ENCODE measurements at places on chromosomes 7 and 10. TPM values are rescaled to one million over a fixed set of nuclear protein-coding genes. Genes with fewer than 3 reads are reported as not detected.
A peak's percentile ranks its signal among the peaks of the same experiment; 100 is the strongest.

GRCh38 chr10:29620112-29620690 lies 14.6 kb downstream of the SVIL start:
- DNase-seq, result no peak

- DNase-seq, result no peak
These were observed 23.1 kb downstream of the PDE1C start for GRCh38 chr7:32047075-32047474.

- DNase-seq, result no peak
These were observed 188.8 kb downstream of the ZNF438 start for GRCh38 chr10:30842894-30843293.

GRCh38 chr7:68311958-68312357 lies 1286.3 kb upstream of the AUTS2 start:
- DNase-seq, result no peak

DNA sequence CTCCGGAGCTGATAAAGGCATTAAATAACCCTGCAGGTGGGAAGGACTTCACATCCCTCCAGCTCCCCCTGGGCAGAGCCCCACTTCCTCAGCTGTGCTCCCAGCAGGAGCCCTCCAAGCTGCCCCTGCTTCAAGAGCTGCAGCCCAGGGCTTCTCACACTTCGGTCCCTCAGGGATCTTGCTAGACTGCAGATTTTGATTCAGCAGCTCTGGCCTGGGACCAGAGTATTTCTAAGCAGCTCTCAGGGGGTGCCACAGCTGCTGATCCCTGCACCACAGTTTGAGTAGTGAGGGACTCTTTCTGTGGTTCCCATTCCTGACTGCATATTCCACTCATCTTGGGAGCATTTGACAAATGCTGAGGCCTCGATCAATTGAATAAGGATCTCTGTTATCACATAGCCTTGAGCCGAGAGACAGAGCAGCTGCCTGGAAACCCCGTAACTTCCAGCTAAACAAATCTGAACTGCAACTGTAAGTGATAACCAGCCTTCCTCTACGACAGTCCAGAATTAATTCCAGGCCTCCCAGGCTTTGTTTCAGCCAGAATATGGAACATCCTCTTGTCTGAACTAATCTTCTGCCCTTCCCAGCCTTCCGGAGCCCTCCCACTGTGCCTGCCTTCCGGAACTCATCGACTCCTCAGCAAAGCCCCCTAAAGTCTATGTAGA lies 161.4 kb downstream of the CCDC3 start:
- no peak for DNase-seq

DNA sequence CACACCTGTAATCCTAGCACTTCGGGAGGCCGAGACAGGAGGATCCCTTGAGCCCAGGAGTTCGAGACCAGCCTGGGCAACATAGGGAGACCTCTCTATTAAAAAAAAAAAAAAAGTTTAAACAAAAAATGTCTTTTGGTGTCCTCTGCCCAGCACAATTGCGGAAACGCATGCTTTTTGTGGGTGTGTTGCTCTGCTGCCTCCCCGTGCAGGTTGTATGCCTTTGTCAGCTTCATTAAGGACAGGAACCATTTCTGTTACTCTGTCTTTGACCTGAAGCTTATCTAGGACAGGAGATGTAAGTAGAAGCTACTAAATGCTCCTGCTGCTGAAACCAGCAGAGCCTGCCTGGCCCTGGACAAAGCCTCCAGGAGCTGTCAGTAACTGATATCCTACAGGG lies 21.3 kb upstream of the ANKRD2 start:
- DNase-seq, result no peak

DNA sequence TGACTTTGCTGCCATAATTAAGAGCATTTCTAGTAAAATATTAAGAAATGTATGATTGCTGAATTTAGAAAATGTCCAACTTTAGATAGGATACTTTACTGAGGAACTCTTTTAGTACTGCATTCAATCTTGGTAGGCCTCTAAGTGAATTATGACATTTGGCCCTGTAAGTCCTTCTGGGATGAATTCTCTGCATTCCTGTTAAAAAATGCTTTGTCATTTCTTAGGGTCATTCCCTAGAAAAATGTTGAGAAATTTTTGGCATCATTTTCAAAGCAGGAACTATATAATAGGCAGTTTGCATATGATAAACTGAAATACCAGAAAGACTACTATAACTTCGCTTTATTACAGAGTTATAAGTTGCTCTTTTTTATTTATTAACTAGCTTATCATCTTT lies 69.3 kb upstream of the PRR15 start:
- DNase-seq, result no peak

The ATG9B gene
- total RNA-seq, result not detected

DNA sequence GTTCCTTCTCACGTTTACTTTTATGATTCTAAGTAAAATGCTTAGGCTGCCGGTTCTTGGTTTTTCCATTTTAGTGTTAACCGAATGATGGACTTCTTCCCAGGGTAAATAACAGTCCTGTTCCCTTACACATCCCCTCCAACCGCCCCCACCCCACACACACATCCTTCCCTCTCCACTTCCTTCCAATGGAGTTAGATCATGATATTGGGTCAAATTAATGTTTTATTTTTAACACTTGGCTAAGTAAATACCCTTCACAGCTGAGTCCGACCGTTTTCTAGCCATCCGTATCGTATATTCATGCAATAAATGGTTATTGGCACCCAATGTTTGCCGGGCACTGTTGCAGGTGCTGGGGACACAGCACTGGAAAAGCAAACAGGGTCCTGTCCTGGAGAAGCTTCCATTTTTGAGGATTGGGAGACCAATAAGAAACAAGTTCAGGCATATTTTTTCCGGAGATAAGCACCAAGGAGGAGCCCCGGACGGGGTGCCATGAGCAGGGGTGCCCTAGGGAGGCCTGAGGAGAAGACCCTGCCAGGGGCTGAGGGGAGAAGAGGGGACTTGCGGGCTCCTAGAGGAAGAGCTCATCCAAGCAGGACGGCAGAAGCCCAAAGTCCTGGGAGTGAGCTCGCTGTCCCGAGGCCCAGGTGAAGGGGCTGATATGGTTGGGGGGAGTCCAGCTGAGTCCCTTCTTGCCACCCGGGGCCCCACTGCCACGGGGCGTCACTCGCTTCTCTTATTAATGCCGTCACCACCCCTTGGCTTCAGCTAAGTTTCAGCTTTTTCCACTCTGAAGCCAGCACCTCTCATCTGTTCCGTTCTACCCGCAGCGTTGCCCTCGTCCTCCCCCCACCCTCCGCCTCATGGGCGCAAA lies 126.0 kb upstream of the RET start:
- DNase-seq, result no peak

DNA sequence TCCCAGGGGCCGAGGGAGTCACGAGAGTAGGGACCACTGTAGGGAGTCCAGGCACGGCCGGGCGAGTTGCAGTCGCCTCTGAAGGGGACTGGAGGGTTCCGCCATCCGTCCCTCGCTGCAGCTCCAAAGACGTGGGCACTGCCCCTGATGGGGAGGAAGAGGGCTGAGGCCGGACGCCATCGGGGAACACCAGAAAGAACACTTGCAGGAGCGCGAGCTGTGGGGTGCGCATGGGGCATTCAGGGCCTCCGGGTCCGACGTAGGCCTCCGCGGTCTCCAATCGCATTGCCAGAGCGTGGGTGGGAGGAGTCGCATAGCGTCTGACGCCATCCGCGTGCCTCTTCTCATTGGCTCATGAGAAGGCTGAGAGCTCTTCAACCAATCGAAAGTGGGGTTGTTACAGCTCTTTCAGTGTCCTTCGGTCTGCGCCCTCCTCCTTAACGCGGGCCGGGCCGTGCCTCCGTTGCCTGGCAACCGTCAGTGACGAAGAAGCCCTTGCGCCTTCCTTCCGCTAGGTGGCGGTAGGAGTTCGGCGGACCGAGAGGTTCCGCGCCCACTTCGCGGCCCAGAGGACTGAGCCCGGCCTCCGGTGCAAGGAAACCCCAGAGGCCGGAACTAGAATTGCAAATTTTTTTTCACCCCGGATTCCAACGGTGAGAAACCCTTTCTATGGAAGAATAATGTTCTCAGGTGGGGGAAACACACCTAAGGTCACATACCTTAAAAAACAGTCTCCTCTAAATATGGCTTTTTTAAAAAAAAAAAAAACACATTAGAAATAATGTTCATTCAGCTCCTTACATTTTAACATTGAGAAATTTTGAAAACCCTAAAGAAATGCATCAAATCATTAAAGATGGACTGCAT lies at the start of gene TCTN3:
Gene TCTN3 (minus strand): TSS at position 260 of the 867 bp plus-strand sequence. CDS start 28 bp downstream, at position 232.
- peak; percentile 98 for DNase-seq

The ELAPOR2 gene
- total RNA-seq, result 8.6 TPM

DNA sequence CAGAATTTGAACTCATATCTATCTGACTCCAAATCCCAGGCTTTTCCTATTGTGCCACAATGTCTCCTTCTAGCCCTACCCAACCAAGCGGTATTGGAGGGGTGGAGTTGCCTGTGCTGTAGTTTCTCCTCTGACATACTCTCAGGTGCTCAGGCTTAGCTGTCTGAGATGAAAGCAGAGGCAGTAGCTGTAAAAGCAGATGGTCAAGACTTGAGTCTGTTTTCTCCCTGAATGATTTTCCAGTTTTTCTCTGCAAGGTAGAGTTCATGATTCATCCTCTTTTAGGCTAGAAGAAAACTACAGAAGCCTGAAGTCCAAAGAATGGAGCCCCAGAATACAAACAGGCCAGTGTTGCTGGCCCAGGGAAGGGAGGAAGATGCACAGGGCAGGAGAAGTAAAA lies 130.0 kb downstream of the PDE1C start:
- no peak for DNase-seq

GRCh38 chr7:63029207-63029522 lies 969.5 kb upstream of the ZNF722 start:
- DNase-seq, result no peak

The SYT15 gene
- 4.0 TPM for total RNA-seq

The TBC1D12 gene
- 5.7 TPM for total RNA-seq

DNA sequence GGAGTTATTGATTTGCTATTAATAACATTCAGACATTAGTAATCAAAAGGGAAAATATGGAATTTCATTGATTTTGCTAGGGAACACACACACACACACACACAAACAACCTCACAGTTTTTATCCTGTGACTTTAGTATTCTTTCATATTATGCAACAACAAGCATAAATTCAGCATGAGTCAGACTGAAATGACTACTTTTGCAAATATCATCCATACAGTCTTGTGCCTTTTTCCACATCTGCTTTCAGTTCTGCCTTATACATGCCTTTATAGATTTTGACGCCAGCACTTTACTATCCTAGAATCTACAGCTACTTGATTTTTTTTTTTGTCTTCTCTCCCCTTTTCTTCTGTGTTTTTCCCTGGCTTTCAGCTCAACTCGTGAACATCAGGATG lies 975.8 kb upstream of the LRRTM3 start:
- no peak for DNase-seq

The ARL5B gene
- 6.9 TPM for total RNA-seq

The PRSS58 gene
- not detected for total RNA-seq

The SFMBT2 gene
- total RNA-seq, result 9.6 TPM

The LBX1 gene
- total RNA-seq, result not detected

The ZNF365 gene
- not detected for total RNA-seq

DNA sequence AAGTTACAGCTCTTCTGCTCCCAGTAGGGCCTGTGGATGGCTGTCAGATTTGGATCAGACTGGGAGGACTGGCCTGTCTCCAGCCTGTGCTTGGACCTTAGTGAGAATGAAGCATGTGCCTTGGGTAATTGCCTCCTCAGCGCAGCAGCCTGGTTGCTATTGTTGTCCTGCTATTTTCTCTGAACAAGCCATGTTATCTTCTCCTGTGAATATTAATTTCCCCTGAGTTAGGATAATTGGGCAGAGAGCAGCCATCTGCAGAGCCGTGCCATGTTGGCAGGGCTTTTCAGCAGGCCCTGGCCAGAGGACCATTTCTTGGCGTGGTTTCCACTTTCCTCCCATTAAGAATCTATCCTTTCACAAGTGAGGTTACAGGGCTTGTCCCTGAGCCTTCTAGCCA lies 497.3 kb downstream of the SORCS3 start:
- DNase-seq, result peak; percentile 57

DNA sequence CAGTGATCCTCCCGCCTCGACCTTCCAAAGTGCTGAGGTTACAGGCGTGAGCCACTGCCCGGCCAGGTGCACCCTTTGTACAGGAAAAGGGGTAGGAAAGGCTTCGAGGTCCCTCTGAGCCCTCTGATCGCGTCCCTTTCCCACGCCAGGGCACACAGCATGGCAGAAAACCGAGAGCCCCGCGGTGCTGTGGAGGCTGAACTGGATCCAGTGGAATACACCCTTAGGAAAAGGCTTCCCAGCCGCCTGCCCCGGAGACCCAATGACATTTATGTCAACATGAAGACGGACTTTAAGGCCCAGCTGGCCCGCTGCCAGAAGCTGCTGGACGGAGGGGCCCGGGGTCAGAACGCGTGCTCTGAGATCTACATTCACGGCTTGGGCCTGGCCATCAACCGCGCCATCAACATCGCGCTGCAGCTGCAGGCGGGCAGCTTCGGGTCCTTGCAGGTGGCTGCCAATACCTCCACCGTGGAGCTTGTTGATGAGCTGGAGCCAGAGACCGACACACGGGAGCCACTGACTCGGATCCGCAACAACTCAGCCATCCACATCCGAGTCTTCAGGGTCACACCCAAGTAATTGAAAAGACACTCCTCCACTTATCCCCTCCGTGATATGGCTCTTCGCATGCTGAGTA lies 871 bp downstream of the POP7 start:
- no peak for DNase-seq

GRCh38 chr10:2966134-2966533 lies 101.2 kb upstream of the PFKP start:
- no peak for DNase-seq

DNA sequence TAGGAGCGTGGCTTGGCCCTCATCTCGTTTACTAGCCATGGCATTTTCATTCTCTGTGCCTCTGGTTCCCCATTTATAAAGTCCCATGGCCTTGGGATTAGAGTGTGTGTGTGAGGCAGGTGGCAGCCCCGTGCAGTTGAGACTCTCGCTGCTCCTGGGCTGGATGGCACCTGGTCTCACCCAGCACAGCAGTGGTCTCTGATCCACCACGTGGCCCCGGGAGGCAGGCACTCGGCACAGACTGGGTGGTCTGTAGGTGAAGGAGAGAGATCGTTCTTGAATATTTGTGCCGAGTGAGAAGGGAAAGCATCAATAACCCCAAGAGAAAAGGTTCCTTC lies 50.4 kb downstream of the CALML3 start:
- peak; percentile 36 for DNase-seq

GRCh38 chr7:137304165-137304564 lies 39.4 kb downstream of the PTN start:
- no peak for DNase-seq

DNA sequence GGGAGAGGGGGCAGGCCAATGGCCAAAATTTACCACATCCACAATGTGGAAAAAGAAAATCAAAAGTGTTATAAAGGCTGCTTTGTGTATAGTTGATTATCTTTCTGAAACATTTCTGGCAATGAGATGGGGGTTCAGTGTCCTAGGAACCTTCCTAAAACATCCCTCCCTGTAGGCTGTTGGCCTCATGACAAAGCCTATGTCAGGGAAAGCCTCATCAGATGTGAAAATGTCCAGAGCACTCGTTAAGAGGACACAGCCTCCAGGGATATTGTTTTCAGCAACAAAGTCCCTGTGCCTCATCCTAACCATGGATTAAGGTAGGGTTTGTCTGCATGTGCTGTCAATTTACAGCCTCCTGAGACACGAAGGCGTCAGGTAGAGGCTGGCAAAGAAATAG lies 17.0 kb downstream of the SUN3 start:
- no peak for DNase-seq

The ALOX5 gene
- total RNA-seq, result 8.4 TPM

GRCh38 chr10:60369547-60369930 lies 20.1 kb downstream of the ANK3 start:
- no peak for DNase-seq

The CFAP58 gene
- total RNA-seq, result 1.7 TPM

GRCh38 chr10:3671386-3671955 lies 113.5 kb downstream of the KLF6 start:
- DNase-seq, result no peak

The CALHM2 gene
- total RNA-seq, result 8.2 TPM

The PRKRIP1 gene
- 9.6 TPM for total RNA-seq
